ENCODE measurements at places on chromosomes 7 and 10.
A peak's percentile ranks its signal among the peaks of the same experiment; 100 is the strongest.

DNA sequence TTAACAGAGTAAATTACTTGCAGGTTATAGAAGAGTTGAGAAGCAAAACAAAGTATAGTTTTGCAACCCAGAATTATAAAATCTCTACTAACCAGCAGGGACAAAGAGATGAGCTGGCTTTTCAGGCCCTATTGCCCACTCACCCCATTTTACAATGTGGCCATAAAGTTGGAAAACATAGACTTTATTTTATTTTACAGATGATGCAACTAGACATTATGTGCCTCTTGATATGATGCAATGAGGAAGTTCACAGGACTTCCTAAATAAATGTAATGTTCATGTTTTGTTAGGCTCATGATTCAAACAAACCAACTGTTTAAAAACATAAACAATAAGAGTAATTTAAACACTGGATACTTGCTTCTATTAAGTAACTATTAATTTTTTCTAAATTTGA, 141.1 kb upstream of the WNT16 start:
- no peak for DNase-seq

GRCh38 chr7:129947049-129947448, 5.7 kb downstream of the UBE2H start:
- no peak for DNase-seq

DNA sequence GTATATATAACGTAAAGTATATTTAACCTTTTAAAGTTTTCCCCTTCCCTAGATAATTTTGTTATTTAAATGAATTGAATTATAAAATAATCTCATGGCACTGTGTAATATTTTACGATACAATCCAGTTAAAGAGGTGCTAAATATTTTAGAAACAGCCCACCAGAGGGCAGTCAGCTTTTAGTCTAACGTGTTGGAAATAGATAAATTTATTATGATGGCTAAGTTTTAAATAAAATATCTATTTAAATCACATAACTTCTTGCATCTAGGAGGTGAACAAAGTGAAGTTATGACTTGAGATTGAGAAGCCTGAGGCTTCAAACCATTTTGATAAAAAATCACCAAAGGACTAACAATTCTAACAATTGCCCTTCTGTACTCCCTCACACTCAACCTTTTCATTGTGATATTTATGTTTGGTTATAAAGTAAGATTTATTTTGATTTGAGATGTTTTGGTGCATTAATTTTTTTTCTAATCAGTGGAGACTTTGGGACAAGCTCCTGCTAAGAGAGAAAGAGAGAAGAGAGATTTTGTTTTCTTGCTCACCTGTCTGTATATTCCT, 171.5 kb upstream of the SP4 start:
- DNase-seq = peak; percentile 43

DNA sequence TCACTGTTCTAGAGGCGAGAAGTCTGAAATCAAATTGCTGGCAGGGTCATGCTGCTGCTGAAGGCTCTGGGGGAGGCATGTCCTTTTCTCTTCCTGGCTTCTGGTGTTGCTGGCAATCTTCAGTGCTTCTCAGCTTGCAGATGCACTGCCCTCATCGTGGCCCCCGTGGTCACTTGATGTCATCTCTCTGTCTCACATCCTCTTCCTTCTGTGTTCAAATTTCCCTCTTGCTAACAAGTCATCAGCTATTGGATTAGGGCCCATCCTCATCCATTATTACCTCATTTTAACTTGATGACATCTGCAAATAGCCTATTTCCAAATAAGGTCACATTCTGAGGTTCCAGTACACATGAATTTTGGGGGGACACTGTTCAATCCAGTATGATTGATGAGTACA, 36.6 kb upstream of the SRGN start:
- no peak for DNase-seq

DNA sequence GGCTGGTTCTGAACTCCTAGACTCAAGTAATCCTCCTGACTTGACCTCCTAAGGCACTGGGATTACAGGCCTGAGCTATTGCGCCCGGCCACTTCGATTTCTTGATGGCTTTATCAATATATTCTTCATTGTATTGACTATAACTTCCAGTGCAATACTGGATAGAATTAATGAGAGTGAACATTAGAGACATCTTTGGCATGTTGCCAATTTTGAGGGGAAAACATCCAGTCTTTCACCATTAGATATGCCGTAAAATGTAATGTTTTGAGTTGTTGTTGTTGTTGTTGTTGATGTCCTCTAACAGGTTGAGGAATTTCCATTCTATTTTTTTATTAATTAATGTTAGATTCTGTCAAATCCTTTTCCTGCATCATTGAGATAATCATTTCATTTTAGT, 578.9 kb downstream of the ZWINT start:
- DNase-seq = no peak

- no peak for DNase-seq
These were observed 59.7 kb downstream of the SORBS1 start for GRCh38 chr10:95501203-95502094.

DNA sequence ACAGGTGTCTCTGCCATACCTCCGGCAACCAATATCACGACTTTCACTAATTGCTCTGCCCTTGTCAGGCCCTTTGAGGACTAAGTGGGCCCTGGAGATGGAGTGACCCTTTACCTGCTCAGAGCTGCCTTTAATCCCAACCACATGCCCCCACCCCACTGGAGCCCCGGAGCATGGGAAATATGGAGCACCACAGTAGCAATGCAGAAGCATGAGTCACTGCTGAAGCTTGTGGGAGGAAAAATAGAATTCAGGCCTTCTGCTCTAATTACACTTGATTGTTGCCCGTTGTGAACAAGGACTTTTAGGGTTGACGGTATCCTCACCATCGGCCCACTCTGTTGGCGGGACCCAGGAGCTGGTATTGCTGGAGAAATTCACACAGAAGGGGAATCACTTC, 52.5 kb upstream of the FRMD4A start:
- DNase-seq = no peak

GRCh38 chr7:91137153-91137787, 127.0 kb upstream of the FZD1 start:
- DNase-seq = no peak

DNA sequence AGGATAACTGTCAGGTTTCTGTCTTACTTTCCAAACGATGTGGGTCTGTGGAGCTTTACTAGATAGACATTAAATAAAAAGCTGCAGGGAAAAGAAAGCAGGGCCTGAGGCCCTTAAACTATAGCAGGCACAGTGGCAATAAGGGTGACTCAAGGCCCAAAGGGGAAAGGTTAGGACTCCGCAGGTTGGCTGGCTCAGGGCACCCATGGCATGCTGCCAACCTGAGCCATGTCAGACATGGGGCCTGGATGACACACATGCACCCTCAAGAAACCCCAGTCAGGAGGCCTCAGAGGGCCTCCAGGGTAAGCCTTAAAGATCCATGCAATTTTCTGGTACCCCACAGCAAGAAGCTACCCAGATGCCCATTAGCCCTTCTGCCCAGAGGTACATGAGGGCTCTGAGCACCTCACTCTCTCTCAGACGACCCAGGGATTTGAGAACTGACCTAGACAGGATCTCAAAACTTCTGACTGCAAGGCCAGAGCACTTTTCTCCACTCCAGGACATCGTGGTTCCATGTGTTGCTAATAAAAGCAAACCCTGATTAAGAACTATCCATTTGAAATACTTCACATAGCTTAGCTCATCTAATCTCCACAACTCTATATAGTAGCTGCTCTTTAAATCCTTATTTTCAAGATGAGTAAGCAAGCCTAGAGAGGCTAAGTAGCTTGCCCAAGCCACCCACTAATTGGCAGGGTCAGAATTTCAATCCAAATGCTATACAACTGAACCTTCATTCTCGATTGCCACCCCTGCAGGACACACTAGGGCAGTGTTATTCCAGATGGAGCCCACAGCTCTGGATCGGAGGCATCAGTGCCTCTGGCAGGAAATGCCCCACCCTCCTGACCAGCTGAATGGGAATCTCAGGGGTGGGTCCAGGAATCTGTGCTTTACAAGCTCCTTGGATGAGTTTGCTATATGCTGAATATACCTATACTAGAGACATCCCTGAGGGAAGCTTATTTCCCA, 132.5 kb upstream of the EFCAB10 start:
- no peak for DNase-seq

All from left renal cortex interstitium (tissue), 4 donors.